ENCODE measurements at places on chromosomes 16 and 17. TPM values are rescaled to one million over a fixed set of nuclear protein-coding genes. Genes with fewer than 3 reads are reported as not detected.

The P2RX1 gene
- total RNA-seq = 0.25 TPM

The LYZL6 gene
- total RNA-seq = not detected

The ANTKMT gene
- 43.4 TPM for total RNA-seq

The APOH gene
- total RNA-seq = not detected

The MEIOB gene
- total RNA-seq = 0.50 TPM
